HCT116 (cell line): ENCODE measurements at places on chromosomes 3 and 15. TPM values are rescaled to one million over a fixed set of nuclear protein-coding genes. Genes with fewer than 3 reads are reported as not detected.

- DNase-seq, result no peak
Observed at GRCh38 chr3:123120573-123120972, 53.7 kb downstream of the PDIA5 start.

- DNase-seq, result no peak
Observed at GRCh38 chr3:196344663-196345062, 6.5 kb upstream of the TM4SF19 start.

- DNase-seq, result no peak
Observed at GRCh38 chr3:69328963-69329302, 57.0 kb downstream of the FRMD4B start.

Gene FBXL2
- total RNA-seq, result 12.8 TPM

DNA sequence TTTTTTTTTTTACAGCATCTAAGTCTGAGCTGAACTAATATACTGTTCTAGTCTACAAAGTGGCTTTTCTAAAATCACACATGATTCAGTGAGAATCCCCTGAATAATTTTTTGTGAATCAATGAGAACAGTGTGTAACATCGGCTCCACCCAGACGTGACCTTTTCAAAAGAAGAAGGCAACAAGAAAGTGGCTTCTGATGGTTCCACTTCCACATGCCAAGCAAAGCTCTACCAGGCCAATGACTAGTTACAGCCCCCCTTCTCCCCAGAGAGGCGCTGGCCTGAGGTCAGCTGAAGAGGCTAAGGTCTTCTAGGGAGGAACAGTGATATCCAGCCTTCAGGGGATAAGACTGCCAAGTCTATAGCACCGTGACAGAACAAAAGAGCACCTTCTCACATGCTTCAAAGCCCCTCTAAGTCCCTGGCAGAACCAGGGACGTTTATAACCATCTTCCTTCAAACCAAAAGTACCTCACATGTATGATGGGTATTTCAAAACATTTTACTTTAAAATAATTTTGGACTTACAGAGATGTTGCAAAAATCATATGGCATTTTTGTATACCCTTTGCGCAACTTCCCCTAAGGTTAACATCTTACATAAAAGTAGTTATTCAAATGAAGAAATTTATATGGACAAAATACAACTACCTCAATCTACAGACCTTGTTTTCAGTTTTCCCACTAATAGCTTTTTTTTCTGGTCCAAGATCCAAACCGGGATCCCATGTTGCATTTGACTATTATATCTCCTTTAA, 177.9 kb downstream of the OSBPL10 start:
- no peak for DNase-seq

GRCh38 chr3:27127879-27128278, 241.3 kb downstream of the NEK10 start:
- DNase-seq, result no peak

Gene SCAANT1
- total RNA-seq, result not detected

Gene TRANK1
- total RNA-seq, result 1.1 TPM

DNA sequence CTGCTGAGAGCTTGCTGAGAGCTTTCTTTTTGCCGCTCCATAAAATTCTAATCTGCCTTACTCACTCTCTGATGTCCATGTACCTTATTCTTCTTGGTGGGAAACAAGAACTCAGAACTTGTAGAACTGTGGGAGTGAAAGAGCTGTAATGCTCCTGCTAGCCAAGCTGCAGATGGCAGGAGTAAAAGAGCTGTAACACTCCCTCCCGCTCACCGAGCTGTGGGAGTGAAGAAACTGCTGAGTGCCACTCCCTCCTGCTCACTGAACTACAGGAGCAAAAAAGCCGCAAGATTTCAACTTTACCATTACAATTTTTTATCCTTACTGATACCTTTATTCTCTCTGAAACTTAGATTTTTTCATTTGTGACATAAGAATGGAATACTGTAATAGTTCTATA, 199.1 kb downstream of the SI start:
- DNase-seq, result no peak
